ENCODE measurements at places on chromosomes 4 and X.
A peak's percentile ranks its signal among the peaks of the same experiment; 100 is the strongest.

GRCh38 chr4:172495769-172496168 is 672.8 kb upstream of the GALNT7 start:
- no peak for DNase-seq

GRCh38 chr4:145034727-145035211 is 63.2 kb downstream of the ANAPC10 start:
- DNase-seq = no peak

DNA sequence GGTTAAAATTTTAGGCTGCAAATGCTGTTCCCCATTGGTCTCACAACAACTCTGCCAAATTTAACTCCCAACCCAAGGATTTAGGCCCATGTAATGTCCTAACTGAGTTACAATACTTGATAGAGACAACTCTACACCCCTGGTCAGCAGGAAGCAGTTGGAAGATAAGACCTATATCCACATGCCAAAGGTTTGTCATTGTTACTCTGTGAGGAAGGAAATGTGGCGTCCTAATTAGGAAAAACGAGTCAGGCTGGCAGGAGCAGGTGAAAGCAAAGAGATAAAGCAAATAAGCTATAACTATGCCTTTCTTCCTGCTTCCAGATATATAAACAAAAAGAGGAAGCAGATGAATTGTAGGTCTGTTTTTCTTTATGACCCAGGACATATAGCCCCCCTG is 69.1 kb downstream of the SPIN4 start:
- DNase-seq = no peak

DNA sequence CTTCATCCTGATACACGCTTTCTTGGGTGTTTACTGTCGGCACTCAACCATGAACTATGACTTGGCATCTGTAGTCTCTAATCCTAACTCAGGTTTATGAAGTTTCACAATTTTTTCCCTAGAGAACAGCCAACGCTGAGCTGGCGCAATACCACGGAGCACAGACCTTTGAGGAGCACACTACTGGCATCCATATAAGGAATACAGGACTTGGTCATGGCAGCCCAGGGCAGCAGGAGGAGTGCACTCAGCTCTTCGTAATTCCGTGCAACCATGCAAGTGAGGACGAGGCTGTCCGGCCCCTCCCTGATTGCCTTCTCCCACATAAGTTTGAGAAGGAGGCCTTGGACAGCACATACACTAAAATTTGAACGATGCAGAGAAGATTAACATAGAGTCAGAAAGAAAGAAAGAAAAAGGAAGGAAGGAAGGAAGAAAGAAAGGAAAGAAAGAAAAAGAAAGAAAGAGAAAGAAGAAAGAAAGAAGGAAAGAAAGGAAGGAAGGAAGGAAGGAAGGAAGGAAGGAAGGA is 41.0 kb upstream of the PDLIM5 start:
- DNase-seq = no peak

DNA sequence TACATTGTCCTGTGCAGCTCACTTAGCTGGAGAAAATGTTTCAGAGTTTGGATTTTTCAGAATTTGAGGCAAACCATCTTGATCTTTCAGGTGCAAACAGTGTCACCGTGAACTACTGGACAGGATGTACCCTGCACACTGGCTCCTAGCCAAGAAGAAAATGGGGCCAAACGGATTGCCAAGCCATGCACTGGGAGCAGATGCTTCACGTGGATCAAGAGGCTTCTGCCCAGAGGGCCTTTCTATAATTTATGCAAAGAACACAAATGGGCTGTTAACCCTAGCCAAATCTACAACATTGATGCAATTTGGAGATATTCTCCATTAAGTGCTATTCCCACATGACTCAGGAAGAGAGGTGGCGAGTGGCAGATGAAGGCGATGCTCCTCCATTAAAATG is 46.9 kb upstream of the ATP8A1 start:
- no peak for DNase-seq

- DNase-seq = no peak
These were observed 158.0 kb downstream of the SH2D1A start for GRCh38 chrX:124504111-124504983.

GRCh38 chrX:154661899-154662298 is 8.5 kb upstream of the CTAG2 start:
- DNase-seq = no peak

- DNase-seq = no peak
These were observed 36.9 kb upstream of the TENM3 start for GRCh38 chr4:182206266-182206665.

GRCh38 chrX:68696267-68696990 is 49.0 kb downstream of the STARD8 start:
- DNase-seq = no peak

DNA sequence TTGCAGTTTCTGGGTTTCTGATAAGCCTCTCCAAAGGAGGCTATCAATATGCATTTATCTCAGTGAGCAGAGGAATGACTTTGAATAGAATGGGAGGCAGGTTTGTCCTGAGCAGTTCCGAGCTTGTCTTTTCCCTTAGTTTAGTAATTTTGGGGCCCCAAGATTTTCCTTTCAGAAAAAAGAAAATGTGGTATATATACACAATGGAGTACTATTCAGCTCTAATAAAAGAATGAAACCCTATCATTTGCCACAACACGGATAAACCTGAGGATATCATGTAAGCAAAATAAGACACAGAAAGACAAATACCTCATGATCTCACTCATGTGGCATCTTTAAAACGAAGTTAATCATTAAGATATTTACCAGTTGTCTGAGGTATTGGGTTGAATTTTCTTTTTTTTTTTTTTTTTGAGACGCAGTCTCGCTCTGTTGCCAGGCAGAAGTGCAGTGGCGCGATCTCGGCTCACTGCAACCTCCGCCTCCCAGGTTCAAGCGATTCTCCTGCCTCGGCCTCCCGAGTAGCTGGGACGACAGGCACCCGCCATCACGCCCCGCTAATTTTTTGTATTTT is 540 bp downstream of the ZNF721 start:
- no peak for DNase-seq

DNA sequence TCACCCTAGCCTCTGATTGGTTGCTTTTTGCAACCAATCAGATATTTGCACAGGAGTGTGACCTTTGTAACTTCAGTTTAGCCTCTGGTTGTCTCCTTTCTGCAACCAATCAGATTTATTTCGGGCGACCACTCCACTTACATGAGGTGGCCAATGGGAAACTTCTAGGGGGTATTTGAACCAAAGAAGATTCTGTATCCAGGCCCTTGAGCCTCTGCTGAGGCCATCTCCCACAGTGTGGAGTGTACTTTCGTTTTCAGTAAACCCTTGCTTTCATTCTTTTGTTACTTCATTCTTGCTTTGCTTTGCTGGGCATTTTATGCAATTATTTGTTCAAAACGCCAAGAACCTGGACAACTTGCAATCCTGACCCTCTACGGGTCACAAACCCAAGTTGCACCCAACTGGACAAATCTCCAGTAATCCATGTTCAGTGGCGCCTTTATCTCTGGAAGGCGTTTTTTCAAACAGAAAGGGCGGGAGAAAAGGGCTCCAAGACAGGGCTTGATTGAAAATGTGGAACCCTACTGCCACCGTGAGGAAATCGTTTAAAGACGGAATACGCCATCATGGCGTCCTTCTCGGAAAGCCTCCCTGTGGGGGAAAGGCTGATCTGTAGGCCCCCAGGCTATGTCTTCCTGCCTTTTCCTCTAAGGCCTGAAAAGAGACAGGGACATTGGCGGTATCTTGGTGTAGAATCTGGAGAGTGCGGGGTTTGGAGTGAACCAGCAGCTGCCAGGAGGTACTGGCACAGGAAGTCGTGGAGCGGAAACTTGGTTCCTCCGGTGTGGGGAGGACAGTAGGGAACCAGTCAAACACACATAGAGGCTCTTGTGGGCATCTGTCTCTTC is 184.6 kb downstream of the OR13H1 start:
- peak; percentile 47 for DNase-seq

DNA sequence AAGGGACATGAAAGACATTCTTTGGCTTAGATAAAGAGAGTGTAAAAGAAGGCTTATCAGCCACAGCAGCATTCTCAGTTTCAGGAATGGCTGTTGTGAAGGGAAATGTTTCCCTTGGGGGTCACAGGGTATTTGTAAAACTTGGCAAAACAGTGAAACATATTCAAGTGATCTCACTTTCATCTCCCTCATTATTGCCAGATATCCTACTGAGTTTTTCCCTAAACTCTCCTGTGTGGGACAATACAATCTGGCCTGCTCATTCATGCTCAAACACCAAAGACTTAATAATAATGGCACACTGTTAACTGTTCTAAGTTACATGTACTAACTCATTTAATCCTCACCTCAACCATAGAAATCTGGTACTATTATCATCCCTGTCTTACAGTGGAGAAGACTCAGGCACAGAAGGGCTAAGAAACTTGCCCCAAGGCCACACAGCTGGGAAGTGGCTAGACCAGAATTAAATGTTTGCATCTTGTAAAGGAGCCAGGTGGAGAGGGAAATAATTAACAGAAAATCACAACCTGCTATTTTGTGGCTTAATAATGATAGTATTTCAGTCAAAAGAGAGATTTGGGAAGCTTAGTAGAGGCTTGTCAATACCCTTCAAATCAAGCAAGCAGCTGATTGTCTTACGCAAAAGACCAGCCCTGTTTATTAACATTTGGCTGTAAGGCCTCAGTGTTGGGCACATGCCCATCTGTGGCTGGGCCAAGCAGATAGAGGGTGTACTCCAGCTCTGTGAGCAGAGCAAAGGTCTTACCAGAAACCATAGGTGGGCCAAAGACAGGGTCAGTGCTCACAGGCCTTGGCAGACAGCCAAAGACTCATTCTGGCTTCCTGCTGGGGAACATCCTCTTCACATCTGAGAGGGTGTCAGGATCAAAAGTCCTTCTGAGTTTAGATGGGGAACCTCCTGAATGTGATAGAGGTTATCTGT is 17.3 kb downstream of the SMPX start:
- DNase-seq = no peak

DNA sequence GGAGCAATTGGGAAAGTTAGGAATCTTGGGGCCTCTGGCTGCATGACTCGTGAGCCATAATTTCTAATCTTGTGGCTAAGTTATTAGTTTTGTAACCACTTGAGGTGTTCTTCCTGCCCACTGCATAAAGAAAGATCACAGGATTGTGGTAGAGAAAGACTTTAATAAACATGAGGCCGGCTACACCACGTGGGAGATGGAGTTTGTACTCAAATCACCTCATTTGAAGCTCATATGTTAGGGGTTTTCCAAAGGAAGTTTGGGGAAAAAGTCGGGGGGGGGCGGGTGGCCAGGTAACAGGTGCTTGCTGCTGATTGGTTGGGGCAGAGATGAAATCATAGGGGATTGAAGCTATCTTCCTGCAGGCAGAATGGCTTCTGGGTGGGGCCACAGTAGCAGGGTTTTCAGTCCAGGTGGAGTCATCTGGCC is 287.8 kb downstream of the ZNF674 start:
- DNase-seq = no peak

DNA sequence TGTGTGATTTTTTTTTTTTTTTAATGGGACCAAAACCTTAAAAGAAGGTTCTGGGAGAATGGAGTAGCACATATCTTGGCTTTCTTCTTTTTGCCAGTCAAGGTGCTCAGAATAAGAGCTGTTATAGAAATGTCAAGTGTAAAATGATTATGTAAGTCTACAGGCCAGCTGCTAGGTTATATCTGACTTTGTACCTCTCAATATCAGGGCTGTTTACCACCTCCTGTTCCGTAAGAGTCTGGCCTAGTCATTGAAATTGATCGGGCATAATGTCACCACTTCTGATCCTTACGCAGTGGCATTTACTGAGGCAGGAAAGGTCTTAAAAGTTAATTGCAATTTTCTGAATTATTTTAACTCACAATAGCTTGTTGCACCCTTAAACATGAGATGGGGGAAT is 41.1 kb downstream of the LIMCH1 start:
- DNase-seq = no peak

GRCh38 chr4:123072060-123072459 is 149.7 kb upstream of the NUDT6 start:
- DNase-seq = no peak

- DNase-seq = no peak
These were observed 120.5 kb upstream of the FAT1 start for GRCh38 chr4:186844059-186844681.

- DNase-seq = no peak
These were observed 2.7 kb downstream of the NDP start for GRCh38 chrX:43970528-43970927.

GRCh38 chr4:102521570-102521969 is 20.4 kb downstream of the NFKB1 start:
- no peak for DNase-seq

GRCh38 chr4:150573534-150573933 is 8.4 kb upstream of the MAB21L2 start:
- no peak for DNase-seq

DNA sequence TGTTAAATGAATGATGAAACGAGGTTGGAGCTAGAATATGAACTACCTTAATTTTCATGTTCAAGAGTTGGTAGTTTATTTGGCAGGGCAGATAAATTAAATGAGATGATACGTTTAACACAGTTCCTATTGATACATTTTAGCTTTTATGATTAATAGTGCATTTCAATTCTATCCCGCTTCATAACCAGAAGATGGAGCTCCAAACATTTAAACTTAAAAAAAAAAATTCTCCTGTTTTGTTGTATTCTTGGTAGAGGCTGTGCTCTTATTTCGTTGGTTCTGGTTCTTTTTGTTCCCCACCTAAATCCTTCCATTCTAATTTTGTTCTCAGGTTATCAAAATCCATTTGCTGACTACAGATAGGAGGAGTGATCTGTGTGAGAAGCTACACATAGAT is 71.8 kb upstream of the PTPN13 start:
- DNase-seq = no peak

GRCh38 chr4:1055721-1056590 is 44.5 kb downstream of the FGFRL1 start:
- peak; percentile 70 for DNase-seq

DNA sequence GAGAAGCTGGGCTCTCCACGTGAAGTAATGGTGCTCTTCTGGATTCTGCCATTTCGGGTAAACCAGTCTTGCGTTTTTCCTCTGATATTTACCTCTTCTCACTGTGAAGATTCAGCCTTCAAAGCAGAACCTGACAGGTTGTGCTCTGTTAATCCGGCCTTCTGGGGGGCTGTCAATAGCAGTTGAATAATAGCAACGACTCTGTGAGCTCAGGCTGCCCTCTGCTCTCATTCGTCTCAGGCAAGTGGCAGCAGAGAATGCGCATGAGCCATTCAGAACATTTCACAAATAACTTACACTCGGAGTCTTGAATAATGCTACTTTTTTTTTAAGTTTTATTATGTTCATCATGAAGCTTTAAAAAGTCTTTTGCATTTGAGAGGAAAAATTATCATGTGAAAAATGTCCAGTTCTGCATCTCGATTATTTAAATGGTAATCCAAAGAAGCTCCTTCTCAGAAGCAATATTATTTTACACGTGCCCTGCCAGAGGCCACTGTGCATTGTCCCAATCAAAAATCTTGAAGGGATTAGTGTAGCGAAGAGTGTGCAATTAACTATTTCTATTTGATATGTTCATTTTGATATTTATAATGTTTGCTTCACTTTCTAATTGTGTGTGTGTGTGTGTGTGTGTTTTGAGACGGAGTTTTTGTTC is 354.2 kb upstream of the FAT1 start:
- DNase-seq = no peak

- peak; percentile 19 for DNase-seq
These were observed 863 bp upstream of the RAB33A start for GRCh38 chrX:130170752-130171445.

DNA sequence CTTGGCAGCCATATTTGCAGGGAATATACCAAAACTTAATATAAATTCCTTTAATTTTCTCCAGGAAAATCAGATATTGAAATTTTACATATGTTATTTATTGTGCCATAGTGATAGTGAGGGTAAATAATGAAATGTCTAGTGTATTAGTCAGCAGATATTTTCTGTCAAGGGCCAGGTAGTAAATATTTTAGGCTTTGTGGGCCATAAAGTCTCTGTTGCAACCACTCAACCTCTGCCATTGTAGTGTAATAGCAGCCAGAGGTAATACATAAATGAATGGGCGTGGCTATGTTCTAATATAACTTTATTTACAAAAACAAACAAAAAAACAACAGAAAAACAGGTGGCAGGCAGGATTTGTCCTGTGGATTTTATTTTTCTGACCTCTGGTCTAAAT is 33.5 kb downstream of the MSL3 start:
- no peak for DNase-seq
